ENCODE measurements at places on chromosomes 2 and 18. TPM values are rescaled to one million over a fixed set of nuclear protein-coding genes. Genes with fewer than 3 reads are reported as not detected.

The HOXD11 gene
- 2.2 TPM for total RNA-seq

The PPP1R1C gene
- total RNA-seq = 5.8 TPM

The B4GALT6 gene
- 46.3 TPM for total RNA-seq

The RNASEH1 gene
- 22.5 TPM for total RNA-seq

The CNDP1 gene
- total RNA-seq = 0.75 TPM

The NAT8 gene
- not detected for total RNA-seq

The HK2 gene
- total RNA-seq = 16.9 TPM

The IL1R1 gene
- total RNA-seq = 13.3 TPM

The ASB18 gene
- not detected for total RNA-seq

The TMEM18 gene
- 35.9 TPM for total RNA-seq

The MEIS1 gene
- 305 TPM for total RNA-seq

- no peaks in the 10 kb centered on the region for H3K27me3 ChIP-seq
- H3K4me3 ChIP-seq = no peak overlapping the region
- no peaks in the 10 kb centered on the region for H3K36me3 ChIP-seq
These were observed 22.0 kb downstream of the KATNAL2 start for GRCh38 chr18:46939337-46939963.

DNA sequence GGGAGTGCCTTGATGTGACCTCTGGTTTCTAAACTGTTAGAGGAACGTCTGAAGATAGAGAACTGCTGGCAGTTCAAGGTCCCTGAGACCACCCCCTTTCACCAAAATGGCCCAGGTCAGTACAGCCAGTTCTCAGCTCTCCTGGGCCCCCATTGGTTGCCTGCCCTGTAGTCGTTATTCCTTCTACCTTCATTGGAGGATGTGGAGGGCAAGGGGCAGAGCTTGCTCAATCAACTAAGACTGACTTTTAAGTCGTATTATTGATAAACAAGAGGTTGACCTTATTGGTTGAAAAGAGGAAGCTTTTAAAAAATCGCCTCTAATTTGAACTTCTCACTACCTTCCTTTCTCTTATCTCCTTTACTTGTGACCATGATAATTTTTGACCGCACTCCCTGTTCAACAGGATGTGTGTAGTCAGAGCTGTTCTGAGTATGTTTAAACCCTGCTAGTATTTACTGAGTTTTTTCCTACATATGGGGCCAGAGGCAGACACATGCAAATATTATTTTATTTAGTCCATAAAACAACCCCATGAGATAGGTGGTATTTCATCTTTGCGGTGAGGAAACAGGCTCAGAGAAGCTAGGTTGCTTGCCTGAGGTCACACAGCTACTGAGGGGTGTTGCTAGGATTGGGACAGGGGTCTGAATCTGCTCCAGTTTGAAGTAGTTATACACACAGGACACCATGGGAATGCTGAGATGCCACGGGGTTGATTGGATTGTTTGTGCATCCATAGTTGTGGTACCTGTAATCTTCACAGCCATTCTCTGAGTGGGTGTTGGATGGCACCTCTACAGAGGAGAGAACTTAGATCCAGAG is 65.9 kb downstream of the TMEM247 start:
- H3K27me3 ChIP-seq = no peaks in the 10 kb centered on the region
- H3K27ac ChIP-seq = peak overlapping the region; percentile 92
- peaks cover 24% of the 10 kb centered on the region for H3K4me1 ChIP-seq
- H3K36me3 ChIP-seq = peaks cover 15% of the 10 kb centered on the region
- no peak overlapping the region for H3K4me3 ChIP-seq
- DNase-seq = no peak

DNA sequence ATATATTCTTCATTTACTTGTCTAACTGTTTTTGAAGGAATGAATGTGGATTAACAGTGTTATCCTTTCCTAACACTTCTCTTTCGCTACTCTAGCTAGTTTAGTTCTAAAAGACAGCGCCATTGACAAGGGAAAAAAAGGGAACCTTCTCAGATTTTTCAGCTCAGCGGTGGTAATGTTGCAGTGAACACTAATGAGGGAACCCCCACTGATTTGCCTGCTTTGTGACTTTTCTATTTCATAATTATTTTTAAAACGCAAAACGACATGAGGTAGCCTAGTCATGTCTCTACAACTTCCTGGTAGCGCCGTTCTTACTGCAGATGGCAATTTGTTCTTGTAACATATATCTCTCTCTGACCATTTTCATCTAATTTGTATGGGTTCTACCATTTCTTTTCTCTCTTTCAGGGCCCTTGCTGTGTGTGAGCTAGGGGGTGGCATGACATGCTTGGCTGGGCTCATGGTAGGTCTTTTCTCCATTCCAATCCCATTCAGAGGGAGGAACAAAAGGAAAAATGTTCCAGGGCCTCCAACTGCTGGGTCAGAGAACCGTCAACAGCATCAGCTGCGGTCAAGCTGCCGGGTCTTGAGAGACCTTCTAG is 235.5 kb upstream of the SIX3 start:
- H3K36me3 ChIP-seq = no peaks in the 10 kb centered on the region
- H3K27ac ChIP-seq = no peak overlapping the region
- no peak overlapping the region for H3K4me3 ChIP-seq
- H3K4me1 ChIP-seq = peaks cover 8% of the 10 kb centered on the region

DNA sequence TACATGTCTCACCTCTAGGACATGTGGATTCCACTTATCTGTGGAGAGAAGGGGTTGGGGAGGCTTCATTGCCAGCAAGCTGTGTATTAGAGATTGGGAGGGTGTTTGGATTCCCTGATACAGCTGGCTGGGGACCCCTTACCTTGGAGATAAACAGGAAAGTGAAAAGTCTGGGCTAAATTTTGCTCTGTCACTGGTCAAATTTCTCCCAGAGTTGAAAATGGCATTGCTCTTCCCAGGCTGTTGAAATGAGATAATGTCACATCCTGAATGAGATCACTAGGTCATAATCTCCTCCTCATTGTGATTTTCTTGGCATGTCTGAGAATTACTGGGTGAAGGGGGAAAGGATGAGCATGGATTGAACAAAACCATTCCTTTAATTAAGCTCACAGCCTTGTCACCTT is 265.0 kb upstream of the PARD3B start:
- H3K27ac ChIP-seq = no peak overlapping the region
- H3K36me3 ChIP-seq = peaks cover 1% of the 10 kb centered on the region
- no peaks in the 10 kb centered on the region for H3K4me1 ChIP-seq
